ENCODE measurements at places on chromosomes 4 and X. TPM values are rescaled to one million over a fixed set of nuclear protein-coding genes. Genes with fewer than 3 reads are reported as not detected.

DNA sequence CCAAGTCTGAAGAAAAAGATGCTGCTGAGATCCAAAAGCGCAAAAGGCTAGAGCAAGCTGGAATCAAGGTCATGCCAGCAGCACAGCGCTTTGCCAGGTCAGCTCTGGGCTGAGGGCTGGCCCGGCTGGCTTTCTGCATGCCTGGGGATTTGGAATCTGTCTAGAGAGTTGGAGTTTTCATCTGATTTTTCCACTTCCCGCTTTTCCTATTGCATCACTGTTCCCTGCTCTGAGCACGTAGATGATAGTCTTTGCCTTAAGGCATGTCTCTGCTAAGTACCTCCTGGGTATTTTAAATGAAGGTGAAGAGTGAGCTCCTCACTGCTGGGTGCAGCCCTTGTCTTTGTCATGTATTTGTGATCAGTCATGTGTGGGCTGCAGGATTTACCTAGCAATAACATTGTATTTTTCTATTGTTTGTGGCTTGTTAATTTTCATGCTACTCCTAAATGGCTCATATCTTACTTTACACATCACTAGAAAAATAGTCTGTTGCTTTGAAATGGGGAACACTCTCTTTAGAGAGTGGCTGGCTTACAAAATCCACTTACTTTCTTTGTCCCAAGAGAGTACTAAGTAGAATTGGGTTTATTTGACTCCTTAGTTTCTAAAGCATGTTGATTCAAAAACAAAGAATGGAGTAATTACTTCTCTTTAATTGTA is 82.8 kb downstream of the LIMCH1 start:
- DNase-seq, result no peak

DNA sequence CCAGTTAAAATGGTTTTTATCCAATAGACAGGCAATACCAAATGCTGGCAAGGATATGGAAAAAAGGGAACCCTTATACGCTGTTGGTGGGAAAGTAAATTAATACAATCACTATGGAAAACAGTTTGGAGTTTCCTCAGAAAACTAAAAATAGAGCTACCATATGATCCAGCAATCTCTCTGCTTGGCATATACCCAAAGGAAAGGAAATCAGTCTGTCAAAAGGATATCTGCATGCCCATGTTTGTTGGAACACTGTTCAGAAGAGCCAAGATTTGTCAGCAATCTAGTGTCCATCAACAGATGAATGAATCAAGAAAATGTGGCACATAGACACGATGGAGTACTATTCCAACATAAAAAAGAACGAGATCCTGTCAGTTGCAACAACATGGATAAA is 91.0 kb upstream of the SH3RF1 start:
- DNase-seq, result no peak

Gene GAGE12E
- not detected for polyA plus RNA-seq

Gene FNIP2
- 12.2 TPM for polyA plus RNA-seq

GRCh38 chrX:41128955-41129354 is 43.7 kb downstream of the USP9X start:
- DNase-seq, result no peak

Gene POU4F2
- polyA plus RNA-seq, result not detected

Gene CPE
- 60.6 TPM for polyA plus RNA-seq

GRCh38 chr4:70667740-70668535 is 1.6 kb upstream of the JCHAIN start:
- no peak for DNase-seq

DNA sequence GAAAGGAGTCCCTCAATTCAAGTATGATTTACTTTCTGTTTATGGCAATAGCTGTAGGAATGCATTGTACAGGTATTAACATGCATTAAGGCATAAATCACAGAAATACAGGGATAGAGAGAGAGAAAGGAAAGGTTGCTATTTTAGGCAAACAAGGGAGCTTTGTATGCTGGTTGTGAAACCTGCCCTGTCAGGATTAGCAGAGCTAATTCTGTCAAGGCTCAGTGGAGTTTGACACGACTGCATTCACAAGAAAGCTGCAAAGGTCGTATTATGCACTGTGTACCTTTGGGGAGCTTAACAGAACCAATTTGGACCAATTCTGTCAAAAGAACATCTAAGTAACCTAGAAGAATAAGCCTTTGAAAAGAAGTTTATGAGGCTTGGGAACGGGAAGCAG is 239.3 kb downstream of the GRIA2 start:
- DNase-seq, result no peak

- no peak for DNase-seq
These were observed 21.3 kb upstream of the AMBN start for GRCh38 chr4:70570796-70571195.

DNA sequence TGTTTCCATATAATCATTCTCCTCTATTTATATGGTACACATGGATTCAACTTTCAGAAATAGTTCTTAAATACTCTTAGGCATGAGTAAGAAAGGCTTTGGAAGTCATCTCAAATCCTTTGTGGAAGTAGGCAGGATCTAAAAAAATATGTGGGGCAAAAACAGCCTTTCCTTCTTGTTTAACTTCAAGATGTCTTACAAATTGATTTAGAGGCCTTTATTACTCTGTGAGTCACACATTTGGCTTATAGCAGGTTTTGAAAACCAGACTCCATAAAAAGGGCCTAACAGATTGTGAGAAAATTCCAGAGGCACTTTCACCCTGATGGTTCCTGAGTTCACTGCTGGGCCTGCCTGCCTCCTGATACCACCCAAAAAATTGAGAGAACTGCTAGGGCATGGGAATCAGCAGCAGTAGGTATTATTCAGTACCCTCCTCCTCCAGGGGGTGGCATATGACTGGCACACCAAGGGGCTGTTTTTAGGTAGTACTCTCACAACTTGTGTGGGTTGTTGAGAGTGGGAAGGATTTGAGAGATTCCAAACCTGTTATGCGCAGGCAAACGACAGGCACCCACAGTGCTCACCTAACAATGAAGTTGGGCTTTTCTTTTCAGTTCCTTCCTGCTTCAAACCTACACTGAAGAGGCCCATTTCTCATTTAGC is 162.7 kb upstream of the MBNL3 start:
- DNase-seq, result no peak

Gene EXOC1L
- polyA plus RNA-seq, result not detected

- DNase-seq, result no peak
These were observed 58.5 kb downstream of the KDM6A start for GRCh38 chrX:44931441-44931973.

DNA sequence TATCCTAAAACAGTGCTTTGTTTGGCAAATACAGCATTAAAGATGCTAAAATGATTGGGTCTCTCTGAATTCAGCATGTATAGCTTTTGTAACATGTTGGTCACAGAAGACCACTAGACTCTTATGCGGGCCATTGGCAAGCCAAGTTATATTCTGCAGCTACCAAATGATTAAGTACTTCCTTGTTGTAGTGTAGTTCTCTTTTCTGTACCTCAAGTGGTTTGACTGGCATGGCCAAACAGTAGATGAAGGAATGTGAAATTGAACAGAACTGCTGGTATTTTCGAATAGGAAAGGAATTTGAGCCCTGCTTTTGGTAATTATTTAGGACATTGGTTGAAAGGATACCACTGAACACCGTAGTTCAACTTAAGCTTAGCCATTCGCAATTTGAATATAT is 193.9 kb upstream of the GPC4 start:
- no peak for DNase-seq

Gene MAGEB17
- not detected for polyA plus RNA-seq

- no peak for DNase-seq
These were observed 592.2 kb downstream of the SMARCA1 start for GRCh38 chrX:128931071-128931470.

DNA sequence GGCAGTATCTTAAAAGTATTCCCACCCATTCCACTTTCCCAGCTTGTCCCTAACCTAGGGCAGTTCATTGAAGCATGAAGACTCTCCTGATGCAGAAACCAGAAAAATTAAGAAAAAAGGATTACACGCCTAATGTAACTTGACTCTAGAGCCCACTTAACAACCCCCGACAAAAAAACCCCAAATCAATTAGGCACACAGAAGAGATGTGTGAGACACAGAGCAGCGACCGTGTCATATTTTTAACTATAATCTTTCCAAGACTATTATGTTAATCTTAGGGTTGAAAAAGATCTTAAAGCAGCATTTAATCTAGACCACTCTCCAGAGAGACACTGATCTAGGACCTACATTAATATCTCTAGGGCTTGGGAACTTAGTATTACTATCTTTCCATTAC is 1.3 kb downstream of the YTHDC1 start:
- DNase-seq, result no peak
